ENCODE measurements at places on chromosomes 16 and 17.

DNA sequence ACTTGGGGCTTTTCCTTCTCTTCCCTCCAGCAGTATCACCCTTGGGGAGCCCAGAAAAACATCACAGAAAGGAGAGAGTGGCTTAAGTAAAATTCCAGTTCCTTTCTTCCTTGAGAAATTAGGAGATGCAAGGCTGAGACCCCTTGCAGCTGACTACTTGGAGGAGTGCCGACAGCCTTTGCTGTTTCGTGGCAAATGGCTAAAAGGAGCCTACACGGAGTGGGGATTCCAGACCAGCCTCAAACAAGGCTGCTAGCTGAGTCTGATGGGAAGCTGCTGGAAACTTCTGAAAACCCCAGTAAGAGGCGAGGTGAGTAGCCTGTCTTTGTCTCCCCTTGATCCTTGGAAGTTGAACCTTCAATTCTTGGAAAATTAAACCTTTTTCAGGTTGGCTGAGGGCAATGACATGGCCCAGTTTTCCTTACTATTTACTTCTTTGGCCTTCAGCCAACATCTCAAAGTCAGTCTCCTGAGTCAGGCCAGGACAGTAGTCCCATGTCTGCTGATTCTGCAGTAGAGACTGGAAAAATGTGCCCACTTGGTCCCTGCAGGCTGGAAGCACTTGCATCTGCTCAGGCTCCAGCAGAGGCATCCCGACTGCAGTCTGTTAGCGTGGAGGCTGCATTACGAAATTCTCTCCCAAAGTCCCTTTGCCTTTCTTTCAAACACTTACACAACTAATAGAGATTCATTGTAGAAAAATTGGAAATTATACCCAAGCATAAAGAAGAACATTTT is 23.4 kb downstream of the SMIM36 start:
- no peak for DNase-seq

DNA sequence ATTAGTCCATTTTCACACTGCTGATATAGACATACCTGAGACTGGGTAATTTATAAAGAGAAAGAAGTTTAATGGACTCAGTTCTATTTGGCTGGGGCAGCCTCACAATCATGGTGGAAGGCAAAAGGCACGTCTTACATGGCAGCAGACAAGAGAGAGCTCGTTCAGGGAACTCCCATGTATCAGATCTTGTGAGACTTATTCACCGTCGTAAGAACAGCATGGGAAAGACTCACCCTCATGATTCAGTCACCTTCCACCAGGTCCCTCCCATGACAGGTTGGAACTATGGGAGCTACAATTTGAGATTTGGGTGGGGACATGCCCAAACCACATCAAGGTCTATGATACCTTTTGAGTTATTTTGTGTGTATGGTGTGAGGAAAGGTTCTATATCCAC is 66.9 kb downstream of the METRNL start:
- DNase-seq, result no peak

- no peak for DNase-seq
These were observed 19.2 kb downstream of the SDK2 start for GRCh38 chr17:73625006-73625405.

DNA sequence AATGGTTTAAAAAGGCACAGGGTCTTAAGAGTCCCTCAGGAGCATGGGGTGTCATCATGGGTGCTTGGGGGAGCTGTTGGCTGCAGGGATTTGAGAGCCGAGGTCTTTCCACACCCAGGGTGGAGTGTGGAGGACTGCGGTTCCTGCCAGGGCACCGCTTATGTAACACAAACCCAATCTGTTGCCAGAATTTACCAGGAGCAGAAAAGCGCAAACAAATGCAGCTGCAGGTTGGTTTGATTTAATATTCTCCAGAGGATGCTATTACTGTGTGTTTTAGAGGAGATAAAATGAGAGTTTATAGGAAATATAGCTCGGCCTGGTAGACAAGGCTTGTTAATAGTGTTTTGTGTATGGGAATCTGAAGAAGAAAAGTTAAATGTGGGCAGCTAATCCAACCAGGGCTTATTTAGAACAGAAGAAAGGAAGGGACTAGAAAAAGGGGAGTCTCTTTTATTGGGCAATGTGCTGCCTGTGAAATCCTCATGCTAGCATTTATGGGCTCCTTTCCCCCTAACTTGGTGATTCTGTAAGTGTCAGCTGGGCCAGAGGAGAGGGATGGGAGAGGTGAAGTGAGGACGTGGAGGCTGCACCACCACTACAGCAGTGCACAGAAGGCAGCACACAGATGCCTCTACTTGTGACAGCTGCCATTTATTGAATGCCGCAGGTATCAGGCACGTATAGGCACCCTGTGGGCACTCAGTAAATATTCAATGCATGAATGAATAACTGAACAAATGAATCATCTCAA is 174.7 kb downstream of the KATNIP start:
- no peak for DNase-seq

Data from ACHN (cell line).